ENCODE measurements at places on chromosomes 2 and 18.

- DNase-seq, result peak; percentile 88
Measured at GRCh38 chr2:84905181-84906107, at the start of gene TMSB10. TMSB10 (plus strand) TSS chr2:84905656.

DNA sequence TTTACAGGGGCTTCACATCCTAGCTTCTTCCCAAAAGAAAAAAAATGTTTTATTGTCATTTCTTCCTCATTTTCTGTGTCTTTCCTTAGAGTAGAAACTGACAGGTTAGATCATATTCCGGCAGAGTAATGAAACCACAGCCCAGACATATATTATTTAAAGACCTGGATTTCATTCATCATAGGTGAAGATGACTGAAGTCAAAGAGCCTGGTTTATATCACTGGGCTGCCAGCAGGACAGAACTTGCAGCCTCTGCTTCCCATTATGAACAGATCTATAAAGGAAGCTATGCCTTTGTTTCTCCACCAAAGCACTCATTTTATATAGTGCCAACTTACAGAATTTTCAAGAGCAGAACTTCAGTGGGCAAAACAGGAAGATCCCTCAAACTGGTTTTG, 137.9 kb downstream of the METTL4 start:
- DNase-seq, result no peak

DNA sequence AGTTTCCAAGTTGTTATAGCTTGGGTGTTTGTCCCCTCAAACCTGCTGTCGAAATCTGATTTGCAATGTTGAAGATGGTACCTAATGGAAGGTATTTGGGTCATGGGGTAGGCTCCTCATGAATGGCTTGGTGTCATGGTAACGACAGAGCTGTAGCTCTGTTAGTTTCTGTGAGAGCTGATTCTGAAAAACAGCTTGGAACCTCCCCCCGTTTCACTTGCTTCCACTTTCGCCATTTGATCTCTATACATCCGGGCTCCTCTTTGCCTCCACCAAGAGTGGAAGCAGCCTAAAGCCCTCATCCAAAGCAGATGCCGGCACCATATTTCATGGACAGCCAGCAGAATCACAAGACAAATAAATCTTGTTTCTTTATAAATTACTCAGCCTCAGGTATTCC, 1035.1 kb upstream of the SLC39A10 start:
- no peak for DNase-seq

- no peak for DNase-seq
Measured at GRCh38 chr2:124921191-124921590, 896.1 kb downstream of the CNTNAP5 start.

DNA sequence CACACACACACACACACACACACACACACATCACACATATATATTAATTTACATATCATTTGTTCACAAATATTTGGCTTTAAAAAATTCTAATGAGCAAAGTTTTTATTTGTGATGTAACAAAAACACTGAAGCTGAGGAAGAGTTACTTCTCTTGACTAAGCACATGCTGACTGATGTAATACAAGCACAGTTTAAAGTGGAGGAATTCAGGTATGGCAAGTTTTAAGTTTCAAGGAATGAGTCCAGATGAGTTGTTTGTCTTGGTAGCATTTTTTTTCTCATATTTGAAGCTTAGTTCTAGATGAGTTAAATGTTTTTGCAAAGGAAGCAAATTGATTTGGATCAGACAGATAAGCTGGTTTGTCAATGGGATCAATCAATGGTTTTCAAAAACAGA, 20.2 kb upstream of the CALCRL start:
- DNase-seq, result no peak

DNA sequence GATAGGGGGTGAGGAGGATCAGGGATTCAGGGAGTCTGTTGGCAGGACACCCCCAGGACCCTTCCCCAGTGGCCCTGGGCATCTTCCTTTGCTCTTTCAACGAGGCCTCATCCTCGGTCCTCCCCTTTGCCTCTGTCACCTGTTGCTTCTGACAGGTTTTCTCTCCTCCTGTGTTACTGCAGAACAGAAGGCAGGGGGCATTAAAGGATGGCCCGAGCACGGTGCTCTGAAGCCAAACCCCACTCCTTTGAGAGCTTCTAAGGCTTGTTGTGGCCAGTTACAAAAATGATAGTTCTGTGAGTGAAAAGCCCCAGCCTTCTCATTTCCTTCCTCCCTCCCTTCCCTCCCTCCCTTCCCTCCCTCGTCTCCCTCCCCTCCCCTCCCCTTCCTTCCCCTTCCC, 82.5 kb downstream of the THNSL2 start:
- no peak for DNase-seq

DNA sequence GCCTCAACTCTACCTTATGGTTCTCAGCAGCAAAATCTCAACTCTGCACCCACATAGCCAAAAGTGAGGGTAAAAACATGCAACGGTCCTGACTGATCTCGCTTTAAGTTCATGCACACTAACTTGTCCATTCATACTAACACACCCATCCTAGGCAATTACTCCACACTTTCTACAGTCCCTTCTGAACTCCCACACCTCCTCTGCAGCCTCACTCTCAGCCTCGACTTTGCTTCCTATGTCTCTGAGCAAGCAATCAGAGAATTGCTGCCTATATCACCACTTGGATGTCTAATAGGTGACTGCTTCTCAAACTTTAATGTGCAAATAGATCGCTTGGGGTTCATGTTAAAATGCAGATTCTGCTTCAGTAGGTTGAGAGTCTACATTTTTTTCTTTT, 7.8 kb upstream of the TMBIM1 start:
- DNase-seq, result no peak

DNA sequence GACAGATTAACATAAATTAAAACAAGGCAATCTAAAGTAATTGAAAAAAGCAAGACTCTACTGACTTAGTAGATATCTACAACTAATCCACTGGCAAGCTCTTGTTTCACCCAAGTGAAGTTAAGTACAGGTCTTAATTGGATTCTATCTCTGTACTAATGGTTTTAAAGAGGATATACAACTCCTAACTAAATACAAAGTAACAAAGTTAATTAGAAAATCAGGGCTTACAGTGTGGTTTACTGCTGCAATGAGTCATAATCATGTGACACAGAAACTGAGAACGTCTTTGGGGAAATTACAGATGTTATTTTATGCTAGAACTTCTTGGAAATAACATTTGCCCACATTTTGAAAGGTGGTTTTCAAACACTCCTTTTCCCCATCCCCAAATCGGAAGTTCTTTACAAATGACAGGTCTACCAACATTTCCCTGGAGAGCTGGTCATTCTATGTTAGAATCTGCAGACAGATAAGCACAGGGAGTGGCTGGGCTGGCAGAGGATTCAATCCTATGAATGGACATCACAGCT, 245.3 kb downstream of the STK39 start:
- no peak for DNase-seq

DNA sequence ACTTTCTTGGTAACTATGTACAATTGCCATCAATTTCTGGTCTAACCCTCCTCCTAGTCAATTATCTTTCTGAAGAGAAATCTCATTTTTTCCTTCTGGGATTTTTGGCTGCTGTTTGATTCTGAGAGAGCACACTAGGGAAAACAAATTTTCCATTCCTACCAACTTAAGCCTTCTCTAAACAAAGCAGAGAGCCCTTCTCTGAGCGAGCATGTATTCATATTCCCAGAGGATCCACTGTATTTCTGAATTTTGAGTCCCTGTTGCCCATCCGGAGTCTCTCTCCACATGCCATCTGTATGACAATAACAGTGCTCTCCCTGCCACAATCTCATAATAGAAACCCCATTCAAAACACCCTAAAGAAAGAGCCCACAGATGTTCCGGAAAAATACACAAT, 78.5 kb downstream of the MAIP1 start:
- DNase-seq, result no peak

DNA sequence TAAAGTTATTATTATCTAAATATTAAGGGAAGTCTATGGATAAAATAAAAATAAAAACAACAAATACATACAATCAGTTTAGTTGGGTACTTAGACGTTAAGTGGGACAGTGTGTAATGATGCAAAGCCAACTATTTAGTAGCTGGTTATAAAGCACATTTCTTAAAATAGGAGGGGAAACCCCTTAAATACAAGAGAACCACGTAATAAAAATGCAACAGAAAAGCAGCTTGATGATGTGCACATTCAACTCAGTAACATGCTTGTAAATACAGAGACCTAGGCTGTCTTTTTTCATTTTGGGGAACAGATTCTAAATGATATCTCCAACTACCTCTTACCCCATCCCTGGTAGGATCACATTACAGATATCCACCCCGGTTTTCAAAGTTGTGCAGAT, 134.3 kb upstream of the AQP4 start:
- no peak for DNase-seq
